NCI-H1417 treated with DMSO at 0.1 percent for 48 hours (cell line): ENCODE measurements at places on chromosomes 7 and 10.

- no peak for DNase-seq
Measured at GRCh38 chr10:132848951-132849545, 63.1 kb upstream of the NKX6-2 start.

DNA sequence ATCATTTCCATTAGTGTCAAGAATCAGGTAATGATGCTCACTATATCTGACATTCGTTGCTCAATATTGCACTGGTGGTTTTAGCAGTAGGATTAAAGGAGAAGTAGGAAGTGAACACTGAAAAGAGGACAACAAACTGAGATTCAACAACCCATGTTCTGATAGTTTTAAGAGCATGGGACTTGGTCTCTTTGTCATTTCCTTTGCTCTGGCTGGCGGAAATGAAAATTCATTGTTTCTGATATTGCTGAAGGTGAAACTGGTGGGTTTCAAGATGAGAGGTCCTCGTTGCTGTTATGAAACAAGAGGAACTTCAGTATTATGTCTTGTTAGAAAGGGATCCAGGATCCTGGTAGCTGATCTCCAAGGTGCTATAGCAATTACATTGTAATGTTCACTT, 129.0 kb downstream of the DNAH11 start:
- DNase-seq: no peak

- DNase-seq: no peak
Measured at GRCh38 chr10:107653832-107654287, 489.4 kb upstream of the SORCS1 start.

DNA sequence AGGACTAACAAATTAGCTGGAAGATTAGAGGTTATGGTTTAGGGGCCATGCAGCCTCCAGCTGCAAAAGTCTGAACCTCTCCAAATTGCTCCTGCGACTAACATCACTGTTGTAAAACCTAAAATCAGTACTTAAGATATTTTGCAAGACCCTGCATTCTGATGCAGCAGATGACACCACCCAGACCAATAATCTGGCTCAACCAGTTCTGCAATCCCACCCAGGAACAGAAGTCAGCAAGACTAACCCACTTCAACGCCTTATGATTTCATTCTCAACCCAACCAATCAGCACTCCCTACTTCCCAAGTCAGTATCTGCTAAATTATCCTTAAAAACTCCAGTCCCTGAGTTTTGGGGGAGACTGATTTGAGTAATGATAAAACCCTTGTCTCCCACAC, 250.8 kb upstream of the MBL2 start:
- DNase-seq: no peak

DNA sequence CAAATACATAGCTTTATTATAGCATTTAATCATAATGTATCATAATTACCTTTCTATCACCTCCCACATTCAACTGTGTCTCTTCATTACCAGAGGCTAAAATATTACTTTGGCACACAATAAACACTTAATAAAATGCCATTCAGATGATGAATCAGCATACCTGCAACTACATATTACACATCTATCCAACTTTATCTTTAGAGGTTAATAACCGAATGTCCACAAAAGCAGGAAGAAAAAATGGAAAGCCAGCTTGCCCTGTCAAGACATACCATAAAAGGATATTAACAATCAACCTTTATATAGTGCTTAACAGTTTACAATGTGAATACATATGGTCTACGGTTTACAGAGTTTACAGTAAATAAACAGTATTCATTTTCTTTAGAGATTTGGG, 12.7 kb downstream of the CACUL1 start:
- no peak for DNase-seq

GRCh38 chr7:47690902-47691558, 109.1 kb upstream of the TNS3 start:
- no peak for DNase-seq

DNA sequence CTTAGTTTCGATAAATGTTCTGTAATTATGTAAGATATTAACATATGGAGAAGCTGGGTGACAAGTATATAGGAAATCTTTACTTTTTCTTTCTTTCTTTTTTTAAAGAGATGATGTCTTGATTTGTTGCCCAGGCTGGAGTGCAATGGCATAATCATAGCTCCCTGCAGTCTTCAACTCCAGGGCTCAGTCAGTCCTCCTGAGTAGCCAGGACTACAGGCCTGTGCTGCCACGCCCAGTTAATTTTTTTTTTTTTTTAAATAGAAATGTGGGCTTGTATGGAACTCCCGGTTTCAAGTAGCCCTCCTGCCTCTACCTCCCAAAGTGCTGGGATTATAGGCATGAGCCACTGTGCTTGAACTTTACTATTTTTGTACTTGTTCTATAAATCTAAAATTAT, 111.7 kb downstream of the POLL start:
- no peak for DNase-seq
